ENCODE measurements at places on chromosomes 16 and 17.
A peak's percentile ranks its signal among the peaks of the same experiment; 100 is the strongest.

- DNase-seq = no peak
These were observed 1.7 kb upstream of the POLG2 start for GRCh38 chr17:64498308-64499203.

GRCh38 chr16:66695471-66695934, 1.0 kb downstream of the CMTM4 start:
- no peak for DNase-seq

DNA sequence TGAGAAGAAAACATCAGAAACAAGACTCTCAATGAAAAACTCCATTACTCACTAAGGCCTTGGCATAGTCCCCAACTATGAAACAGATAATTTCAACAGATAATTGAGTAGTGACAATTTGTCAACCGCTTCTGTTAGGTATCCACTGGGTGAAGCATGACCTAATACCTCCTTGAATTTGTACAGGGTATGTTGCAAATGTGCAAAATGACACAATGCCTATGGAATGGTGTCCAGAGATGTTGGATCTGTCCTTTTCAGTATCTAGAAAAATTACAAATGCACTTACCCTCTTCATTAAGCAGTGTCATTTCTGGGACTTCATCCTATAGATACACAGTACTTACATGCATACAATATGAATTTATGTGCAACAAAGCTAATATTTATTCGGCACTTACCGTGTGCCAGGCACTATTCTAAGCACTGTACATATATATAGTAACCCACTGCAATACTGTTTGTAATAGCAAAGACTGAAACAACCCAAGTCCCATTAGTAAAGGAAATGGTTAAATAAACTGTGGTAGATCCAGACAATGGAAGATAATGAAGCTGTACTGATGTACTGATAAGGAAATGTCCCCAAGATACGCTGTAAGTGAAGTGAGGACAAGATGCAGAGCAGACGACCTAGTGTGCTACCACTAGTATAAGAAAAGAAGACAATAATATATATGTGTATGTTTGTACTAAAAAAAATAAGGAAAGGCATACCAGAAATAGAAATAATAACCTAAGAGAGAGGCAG, 21.4 kb upstream of the SLC6A4 start:
- DNase-seq = no peak

- DNase-seq = no peak
These were observed 7.6 kb downstream of the EXOC7 start for GRCh38 chr17:76095943-76096342.

GRCh38 chr16:68642047-68642435, 3.1 kb upstream of the CDH3 start:
- no peak for DNase-seq

DNA sequence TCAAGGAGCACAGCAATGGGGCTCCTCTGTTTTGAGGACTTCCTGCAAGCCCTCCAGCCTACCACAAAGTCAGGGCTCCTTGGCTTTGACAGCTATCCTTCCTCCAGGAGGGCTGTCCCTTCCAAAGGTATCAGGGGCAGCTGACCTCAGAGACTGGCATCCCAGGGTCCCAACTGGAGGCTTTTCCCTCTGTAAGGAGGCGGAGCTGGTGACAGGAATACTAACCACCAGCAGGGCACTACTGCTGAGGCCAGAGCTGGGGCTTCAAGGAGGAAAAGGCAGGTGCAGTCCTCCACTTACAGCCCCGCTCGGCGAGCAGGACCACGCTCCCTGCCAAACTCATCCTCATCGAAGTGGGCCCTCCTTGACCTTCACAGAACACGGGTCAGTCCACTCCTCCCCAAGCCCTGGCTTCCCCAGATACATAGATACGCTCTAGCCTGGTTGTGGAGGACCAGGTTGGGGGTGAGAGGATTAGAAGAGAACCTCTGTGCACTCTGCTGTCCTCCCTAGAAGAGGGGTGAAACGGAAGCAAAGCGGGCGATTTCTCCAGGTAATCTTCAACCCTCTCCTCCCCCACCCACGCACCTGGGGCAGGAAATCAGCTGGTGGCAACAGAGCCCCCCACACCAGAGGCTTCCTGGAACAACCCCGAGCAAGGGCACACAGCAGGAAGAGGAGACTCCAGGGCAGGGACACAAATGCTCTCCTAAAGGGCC, 20.5 kb downstream of the ST3GAL2 start:
- no peak for DNase-seq

GRCh38 chr16:67842509-67843342, 606 bp downstream of the THAP11 start:
- peak; percentile 42 for DNase-seq

DNA sequence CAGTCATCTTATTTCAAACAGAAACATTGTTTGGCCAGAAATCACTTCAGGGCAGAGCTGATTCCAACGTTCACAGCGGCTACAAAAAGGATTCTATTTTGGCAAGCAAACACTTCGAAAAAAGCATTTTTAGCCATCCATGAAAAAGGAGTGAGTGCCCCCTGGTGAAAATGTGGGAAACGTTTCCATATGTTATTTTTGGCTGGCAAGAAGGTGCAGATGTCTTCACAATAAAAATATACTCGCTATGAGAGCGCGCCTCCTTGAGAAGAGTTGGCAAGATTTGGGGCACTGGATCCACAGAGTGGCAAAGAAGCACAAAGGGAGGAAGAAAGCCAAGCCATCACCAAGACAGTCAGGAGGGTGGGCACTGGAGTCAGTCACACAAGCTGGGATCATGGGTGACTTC, 191.1 kb downstream of the CHD9NB start:
- no peak for DNase-seq

GRCh38 chr16:89217388-89218191, at the start of gene ZNF778:
Gene ZNF778, plus strand, starts transcription at chr16:89217703. Its CDS starts 3,425 bp downstream, at chr16:89221128.
- DNase-seq = peak; percentile 49

DNA sequence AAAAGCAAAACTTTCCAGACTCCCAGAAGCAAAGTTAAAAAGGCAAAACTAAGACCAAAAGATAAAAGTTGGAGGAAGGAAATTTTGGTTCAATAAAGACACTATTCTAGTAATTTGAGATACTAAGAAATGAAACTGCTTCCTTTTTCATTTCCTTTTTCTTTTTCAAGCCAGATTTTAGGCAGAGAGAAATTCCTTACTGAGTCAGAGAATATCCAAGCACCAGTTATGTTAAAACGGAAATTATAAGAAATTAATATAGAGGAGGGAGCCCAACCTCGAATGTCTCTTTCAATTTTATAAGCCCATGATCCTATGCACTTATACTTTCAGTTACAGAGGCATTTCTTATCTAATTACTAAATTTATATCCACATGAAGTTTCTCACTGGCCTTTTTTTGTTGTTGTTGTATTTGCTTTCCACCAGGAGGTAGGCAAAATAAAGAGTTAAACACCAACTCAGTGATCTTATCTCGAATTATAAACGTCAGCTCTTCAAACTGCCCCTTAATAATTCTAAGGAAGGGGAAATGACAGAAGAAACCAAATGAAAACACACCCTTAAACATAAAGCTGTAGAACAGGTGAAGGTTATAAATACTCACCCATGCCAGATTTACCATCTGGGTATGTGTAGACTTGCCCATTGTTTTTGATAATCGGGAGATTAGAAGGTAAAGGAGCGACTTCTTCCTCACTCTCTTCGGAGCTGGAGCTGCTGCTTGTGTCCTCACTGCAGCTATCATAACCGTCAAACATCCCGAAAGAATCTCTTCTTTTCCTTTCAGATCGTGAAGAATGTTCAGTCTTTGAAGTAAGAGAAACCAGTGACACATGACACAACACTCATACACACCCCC, 35.2 kb downstream of the MBTD1 start:
- DNase-seq = no peak

Measured in activated CD8-positive, alpha-beta memory T cell treated with anti-CD3 and anti-CD28 coated beads for 48 hours (primary cell).